ENCODE measurements at places on chromosomes 7 and 10.

GRCh38 chr7:40544221-40544723 is 409.5 kb downstream of the SUGCT start:
- DNase-seq = no peak

DNA sequence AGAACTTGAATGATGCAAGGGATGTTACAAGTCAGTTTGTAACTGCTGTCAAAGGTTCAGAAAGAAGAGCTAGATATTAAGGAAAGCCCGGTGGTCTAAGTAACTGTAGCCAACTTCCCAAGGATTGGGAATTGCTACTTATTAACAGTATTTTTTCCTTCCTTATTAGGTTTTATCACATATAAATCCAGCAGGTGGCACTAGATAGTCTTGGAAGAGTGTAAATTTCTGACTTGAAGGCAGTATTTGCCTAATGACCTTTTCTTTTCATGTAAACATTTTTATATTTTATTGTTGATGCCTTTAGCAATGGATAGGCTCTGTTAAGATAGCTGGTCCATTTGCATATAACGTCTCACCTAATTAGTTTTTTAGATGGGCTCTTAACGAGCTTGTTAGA is 51.2 kb downstream of the ANLN start:
- no peak for DNase-seq

DNA sequence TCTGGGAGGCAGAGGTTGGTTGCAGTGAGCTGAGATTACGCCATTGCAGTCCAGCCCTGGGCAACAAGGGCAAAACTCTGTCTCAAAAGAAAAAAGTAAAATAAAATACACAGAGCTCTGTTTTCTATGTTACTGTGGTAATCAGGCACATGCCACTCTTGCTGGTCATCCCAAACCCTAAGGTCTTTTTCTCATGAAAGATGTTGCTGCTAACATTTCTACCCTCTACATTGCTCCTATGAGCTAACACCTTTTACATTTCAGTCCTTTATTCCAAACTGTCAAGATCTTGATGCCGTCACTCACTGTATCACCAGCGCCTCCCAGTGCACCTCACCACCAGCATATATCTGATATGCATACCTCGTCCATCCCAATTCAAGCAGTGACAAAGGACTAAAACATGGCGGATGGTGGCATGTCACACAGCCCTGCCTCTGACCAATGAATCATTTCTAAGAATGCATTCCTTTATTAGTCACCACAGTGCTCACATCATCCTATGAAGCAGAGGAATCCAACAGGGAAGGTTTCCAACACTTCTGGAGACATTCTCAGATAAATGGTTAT is 4.3 kb downstream of the DAGLB start:
- no peak for DNase-seq

- DNase-seq = no peak
Measured at GRCh38 chr10:123574109-123574698, 92.0 kb upstream of the GPR26 start.

- no peak for DNase-seq
Measured at GRCh38 chr10:76509446-76509845, 1078.0 kb downstream of the LRMDA start.

DNA sequence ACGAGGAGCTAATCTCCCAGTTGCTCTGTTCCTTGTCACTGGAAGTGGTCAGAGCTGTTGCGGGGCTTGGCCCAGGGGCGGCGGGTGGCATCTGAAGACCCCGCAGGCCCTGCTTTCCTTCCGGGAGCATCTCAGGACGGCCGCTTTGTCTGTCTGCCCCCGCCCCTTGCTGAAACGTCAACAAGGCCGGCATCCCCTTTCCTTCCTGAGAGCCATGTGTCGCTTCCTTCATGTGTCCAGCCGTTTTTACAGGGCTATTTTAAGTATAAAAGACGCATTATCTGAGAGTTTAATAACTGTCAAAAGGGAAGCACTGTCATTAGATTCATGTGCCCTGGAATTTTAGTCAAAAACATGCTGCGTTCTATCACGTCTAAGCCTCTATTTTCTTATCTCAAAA is 110.4 kb downstream of the CUX1 start:
- no peak for DNase-seq

DNA sequence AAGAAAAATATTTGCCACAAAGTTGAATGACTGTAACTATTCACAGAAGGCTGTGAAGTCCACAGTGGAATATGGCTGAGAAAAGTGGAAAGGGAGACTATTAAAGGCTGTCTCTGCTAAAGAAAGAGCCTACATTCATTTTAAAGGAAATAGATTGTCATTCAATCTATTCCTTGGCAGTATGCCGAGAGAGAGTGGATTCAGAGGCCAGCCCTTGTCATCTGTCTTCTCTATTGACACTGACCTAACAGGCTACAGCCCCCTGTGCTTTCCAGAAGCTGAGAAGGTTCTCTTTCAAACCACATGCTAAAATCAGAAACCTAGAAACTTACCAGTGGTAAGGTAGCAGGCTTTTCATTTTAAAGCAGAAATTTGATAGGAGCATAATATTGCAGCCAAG is 12.1 kb downstream of the ODAD2 start:
- no peak for DNase-seq

DNA sequence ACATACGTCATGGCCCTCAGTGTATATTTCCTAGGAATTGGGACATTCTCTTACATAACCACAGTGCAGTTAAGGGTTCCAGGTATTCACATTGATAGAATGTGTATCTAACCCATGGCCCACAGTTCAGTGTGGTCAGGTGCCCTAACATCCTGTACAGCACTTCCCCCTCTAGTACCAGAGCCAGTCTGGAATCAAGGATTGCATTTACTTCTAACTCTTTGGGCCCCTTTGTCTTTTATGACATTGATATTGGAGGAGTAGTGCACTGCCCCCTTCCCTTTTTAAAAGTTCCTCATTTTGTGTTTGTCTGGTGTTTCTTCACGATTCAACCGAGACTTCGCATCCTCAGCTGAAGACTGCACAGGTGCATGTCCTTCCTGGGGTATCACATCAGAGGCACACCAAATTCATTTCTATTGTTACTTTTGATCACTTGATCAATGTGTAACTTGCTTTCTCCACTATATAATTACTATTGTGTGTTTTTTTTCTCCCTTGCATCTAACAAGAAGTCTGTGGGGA is 22.4 kb upstream of the NPFFR1 start:
- no peak for DNase-seq

DNA sequence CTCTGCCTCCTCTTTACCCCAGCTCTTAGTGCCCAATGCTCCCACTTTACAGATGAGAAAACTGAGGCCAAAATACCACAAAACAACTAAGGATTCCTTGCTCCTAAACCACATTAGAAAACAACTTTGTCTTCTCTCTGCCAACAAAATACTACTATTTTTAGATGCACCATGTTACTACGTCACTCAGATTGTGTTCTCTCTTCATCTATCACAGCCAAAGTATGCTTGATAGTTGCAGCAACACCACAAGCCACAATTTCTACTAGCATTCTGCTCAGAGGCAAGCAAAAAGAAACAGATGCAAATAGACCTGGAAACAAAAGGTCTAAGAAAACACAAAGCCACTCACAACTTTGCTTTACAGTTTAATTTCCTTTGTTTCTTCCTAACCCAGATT is 3.3 kb upstream of the PDE1C start:
- no peak for DNase-seq

DNA sequence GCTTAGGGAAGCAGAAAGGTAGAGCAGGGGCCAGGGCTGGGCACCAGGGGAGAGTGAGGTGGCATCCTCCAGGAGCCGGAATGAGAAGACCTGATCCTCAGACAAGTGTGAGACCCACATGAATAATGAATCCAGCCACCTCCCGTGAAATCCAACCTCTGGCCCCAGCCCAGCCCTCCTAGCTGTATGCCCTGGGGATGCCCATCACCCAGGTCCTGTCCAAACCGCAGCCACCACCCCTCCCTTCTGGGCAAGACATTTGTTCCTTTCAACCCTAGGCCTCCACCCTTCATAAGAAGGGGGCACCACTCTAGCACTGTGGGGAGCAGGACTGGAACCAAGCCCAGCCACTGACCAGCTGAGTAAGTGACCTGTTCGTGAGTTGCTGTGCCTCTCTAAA is 9.7 kb downstream of the PDZD7 start:
- no peak for DNase-seq

- peak; percentile 58 for DNase-seq
Measured at GRCh38 chr7:17937506-17938120, 2.7 kb downstream of the SNX13 start.

DNA sequence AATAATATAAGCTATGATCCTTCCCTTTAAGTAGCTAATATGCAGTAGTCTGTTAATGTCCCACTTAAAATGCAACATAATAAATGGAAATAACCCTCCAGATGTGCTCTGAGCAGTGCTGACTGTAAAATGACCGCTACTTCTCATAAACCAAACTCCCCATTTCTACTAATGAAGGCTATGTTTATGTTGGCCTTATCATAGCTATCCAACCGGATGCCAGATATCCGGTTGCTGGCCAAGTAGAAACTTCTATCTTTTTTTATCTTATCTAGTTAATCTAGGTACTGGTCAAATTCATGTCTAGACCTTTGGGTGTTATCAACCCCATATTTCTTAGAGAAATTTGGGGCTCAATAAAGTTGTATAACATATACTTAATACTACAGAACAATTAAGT is 56.6 kb downstream of the CHRM2 start:
- no peak for DNase-seq

DNA sequence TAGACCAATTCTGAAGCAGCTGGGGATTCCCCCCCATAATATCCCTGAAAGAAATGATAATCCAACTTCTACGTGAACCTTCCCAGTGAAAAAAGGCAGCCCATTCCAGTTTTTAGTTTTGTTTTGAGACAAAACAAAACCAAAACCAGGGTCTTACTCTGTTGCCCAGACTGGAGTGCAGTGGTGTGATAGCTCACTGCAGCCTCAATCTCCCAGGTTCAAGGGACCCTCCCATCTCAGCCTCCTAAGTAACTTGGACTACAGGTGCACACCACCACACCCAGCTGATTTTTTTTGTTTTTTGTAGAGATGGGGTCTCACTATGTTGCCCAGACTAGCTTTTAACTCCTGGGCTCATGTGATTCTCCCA is 12.5 kb upstream of the ARPC1A start:
- no peak for DNase-seq

Data from T-helper 2 cell (primary cell).